ENCODE measurements at places on chromosomes 12 and 14.

DNA sequence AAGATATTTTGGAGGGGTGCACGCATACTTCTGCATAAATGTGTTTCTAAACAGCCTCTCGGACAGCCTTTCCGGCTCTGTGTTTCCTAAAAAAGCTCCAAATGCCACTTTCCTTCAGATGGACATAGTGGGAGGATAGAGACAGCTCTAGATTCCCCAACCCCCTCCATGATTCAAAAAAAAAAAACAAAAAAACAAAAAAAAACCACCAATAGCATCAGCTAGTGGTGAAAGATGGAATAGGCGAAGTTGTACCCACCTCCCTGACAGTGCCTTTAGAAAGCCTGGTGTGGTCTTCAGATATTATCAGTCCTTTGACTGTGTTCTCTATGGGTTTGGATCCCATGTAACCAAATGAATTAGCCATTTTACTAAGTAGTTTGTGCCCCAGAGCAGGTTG is 94.1 kb downstream of the PHETA1 start:
- no peak for DNase-seq

DNA sequence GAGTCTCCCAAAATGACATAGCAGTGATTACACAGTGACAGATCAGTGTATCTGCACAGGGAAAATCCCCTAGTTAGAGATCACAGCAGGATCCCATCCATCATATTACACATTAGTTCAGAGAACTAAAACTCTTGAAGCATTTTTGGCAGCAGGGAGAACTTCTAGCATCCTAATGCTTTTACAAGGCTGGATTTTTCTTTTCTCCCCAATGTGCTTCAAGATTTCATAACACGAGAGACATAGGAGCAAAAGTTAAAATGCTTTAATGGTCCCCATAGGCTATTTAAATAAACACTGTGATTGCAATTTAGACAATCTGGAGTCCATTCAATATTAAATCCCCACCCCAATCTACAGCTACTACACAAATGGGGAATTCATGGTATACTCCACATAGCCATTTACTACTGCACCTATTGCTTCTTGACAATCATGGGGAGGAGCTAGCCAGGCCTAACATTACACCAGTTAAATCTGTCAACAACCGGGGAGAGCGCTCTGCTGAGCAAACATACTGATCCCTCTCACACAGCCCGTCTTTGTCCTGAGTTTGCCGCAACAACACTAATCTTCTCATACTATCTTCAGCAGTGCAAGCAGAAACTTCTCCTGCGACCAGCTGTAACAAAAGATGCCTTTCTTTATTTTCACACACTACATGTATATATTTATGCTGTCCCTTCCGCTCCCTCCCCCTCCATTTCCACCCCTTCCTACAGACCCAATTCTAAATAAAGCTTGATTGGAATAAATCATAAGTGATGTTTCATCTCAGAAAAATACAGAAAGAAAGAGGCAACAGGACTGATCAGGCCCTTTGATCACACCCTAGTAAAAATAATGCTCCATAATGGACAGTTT is 120.3 kb upstream of the SOX5 start:
- no peak for DNase-seq

DNA sequence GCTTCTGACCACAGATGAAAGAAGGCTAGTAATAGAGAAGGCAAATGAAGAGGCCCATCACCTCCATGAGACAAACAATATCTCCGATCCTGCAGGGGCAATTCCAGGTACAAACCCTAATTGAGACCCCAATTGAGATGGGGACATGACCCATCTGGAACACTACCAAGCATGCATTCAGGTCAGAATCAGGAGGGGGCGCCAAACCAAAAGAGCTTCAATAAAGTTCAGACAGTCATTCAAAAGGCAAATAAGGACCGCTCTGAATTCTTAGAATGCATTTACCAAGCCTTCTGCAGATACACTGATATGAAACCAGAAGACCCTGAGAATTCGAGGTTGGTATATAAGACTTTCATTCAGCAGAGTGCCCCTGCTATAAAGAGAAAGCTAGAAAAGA is 10.2 kb upstream of the EDDM3B start:
- DNase-seq = no peak

- DNase-seq = no peak
Measured at GRCh38 chr12:11040162-11040561, 9.0 kb upstream of the TAS2R31 start.

DNA sequence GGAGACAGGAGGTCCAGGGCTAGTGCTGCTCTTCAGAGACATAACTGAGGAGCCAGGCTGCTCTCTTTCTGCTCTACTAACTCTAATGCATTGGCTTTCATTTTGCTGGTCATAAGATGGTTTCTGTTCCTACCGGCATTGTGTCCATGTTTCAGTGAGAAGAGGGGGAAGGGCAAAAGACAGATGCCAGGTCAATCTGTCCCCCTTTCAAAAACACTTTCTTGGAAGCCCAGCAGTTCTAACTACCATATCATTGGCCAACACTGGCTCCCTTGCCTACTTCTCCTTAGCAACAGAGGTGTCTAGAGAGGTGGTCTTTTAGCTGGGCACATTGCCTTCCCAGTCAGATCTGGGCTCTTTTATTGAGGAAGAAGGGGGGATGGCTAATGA is 63.9 kb downstream of the TGFB3 start:
- DNase-seq = no peak

Measured in activated T-helper 9 cell treated with anti-CD3 and anti-CD28 coated beads, Interleukin-2, amount 50 U/mL, for 16 hours (primary cell).